HTR-8/SVneo (cell line): ENCODE measurements at places on chromosomes 16 and 17.

DNA sequence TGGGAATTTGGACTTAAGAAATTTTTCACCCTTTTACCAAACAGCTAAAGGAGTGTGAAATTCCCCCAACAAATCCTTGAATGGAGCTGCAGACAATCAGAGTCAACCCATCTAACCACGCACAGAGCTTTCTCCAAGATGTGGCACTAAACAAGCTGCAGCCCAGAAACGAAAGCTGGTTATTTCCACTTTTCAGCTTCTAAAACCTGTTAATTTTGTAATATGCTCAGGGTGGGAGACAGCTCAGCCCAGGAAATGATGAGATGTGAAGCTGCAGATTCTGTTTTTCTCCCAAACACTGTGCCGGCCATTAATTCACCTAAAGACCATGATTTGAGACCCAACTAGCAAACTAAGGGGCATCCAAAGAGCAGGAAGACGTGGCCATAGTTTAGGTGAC is 33.2 kb upstream of the ABR start:
- no peak for DNase-seq

DNA sequence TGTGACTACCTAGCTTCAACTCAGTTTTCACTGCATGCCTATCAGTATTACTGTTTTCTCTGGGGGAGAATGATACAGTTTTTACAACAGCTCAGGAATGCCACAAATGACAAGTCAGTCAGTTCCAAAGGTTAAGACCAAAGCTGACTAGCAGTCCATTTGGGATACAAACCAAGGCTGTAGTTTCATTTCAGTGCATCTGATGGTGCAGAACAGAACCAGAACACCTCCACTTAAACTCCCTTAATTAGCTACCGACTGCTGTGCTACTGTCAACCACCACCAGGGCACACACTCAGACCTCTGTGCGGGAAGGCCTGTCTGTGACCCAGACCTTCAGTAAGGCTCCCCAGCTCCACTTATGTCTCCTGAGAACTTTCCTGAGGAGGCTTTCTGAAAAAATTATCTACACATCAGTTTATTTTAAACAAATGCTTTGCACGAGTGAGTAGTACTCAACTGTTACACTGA is 20.4 kb downstream of the NFE2L1 start:
- DNase-seq: no peak

DNA sequence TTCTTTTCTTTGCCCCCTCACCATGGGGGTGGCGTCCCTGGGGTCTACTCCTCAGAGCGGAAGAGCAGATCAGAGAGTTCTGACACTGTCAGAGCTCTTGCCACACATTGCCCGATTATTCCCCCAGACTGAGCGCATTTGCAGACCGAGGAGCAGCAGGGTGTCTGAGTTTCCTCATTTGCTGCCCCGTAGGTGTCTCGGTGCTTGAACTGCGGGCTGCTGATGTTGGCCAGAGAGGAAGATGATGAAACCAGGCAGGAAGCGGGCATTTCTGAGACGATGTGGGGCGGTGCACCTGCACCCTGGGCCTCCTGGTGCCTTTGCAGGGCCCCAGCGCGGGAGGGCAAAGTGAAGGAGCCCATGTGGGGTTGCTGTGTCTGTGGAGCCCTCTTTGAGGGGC is 55.2 kb downstream of the ARSG start:
- DNase-seq: no peak

GRCh38 chr16:70697594-70698170 is 11.8 kb upstream of the MTSS2 start:
- DNase-seq: no peak

DNA sequence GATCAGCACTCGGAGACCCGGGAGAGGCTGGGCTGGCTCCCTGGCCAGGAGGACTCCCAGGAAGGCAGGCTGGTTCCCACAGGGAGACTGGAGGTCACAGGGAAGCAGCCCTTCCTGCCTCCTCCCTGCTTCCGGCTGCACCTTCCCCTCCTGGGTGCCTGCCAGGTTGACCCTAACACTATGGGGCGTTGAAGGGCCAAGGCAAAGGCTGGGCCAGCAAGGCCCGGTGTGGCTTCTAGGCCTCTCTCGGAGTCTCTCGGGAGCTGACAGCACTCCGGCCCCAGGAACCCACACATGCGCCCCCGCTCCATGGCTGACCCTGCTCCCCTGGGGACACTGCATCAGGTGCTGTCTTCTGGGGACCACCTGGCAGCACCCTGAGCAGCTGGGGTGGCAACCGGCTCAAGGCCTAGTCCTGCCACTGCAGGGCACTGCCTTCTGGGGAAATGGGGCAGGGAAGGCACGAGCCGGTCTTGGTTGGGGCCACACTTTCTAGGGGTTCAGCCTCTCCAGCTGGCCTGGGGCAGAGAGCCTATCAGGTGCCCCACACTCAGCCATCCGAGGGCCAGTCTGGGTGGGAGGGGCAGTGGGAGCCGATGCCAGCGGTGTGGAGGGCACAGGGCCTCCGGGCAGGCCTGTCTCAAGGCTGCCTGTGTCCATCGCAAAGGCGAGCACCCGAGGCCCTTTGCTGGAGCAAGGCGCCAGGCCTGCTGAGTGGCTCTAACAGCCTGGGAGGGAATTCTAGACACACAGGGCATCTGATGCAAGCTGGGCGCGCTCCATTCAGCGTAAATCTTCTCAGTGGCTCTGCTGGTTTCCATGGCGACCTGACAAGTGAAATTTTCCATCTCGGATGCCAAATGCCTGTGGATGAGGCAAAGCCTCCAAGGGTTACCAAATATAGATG is 5.6 kb upstream of the MTSS2 start:
- no peak for DNase-seq

GRCh38 chr16:85579191-85579590 is 33.9 kb upstream of the GSE1 start:
- no peak for DNase-seq

- DNase-seq: no peak
Measured at GRCh38 chr17:50347117-50347893, 1.4 kb downstream of the XYLT2 start.

- no peak for DNase-seq
Measured at GRCh38 chr16:4313563-4314531, 2.0 kb upstream of the GLIS2 start.

GRCh38 chr17:50184611-50185398 is 16.6 kb downstream of the COL1A1 start:
- DNase-seq: no peak

DNA sequence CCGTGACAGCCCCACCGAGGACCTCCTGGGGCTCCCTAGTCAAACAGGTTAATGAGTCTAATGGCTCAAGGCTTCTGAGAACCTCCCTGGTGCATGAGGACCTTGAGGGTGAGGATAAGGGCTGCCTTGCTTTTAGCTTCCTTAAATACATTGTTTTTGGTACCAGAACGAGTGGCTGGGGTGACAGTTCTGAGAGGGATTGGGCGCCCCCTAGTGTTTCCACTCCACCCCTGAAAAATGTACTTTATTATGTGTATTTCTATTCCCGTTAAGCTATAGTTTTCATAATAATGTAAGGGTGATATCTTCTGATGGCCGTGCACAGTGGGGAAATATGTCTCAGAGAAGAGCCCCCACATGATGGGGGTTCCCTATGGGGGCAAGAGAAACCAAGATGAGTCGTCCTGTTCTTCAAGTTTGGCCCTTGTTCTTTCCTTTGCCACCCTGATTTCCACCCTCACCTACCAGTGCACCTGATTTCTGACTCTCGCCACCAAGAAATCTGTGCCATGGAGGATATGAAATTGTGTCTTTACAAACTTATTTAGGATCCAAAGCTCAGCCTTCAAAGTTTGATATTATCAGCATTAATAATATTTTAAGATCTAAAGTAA is 14.5 kb upstream of the VWA3A start:
- peak; percentile 54 for DNase-seq

GRCh38 chr17:17900615-17901520 is 64.1 kb upstream of the SREBF1 start:
- DNase-seq: peak; percentile 96

GRCh38 chr17:10295728-10296343 is 77.0 kb downstream of the MYH13 start:
- DNase-seq: peak; percentile 69

- peak; percentile 19 for DNase-seq
Measured at GRCh38 chr16:12062343-12063003, 85.9 kb downstream of the SNX29 start.

- DNase-seq: no peak
Measured at GRCh38 chr16:28617874-28618273, 8.0 kb upstream of the SULT1A1 start.

DNA sequence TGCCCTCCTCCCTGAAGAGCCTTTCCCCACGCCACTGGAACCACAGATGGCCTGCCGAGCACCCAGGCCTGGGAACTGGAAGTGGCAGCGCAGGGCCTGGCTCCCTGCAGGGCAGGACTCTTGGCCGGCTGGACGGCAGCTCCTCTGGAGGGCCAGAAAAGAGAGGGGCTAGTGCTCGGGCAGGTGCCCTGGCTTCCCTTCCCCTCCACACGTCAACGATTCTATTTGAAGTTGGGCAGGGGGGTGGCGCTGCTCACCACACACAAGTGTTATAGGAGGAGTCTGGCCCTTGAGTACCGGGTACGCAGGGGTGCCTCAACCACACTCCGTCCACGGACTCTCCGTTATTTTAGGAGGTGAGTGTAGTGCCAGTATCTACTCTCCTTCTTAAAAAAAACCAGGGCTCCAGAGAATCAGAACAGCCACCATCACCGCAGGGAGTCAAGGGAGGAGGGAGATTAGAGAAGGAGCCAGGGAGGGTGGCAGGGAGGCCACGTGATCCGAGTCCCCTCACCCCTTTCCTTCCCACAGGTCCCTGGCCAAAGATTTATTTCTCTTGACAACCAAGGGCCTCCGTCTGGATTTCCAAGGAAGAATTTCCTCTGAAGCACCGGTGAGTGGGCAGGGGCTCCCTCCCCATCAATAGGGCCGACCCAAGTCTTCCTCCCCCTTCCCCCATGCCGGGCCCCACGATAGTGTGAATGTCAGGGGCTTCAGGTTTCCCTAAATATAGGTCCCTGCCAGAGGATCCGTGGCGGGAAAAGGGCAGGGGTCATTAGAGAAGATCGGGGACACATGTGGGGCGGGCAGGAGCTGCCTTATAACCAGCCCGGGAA is 1.4 kb upstream of the ALDOA start:
- no peak for DNase-seq

GRCh38 chr17:6388416-6388815 is 46.5 kb downstream of the AIPL1 start:
- no peak for DNase-seq

DNA sequence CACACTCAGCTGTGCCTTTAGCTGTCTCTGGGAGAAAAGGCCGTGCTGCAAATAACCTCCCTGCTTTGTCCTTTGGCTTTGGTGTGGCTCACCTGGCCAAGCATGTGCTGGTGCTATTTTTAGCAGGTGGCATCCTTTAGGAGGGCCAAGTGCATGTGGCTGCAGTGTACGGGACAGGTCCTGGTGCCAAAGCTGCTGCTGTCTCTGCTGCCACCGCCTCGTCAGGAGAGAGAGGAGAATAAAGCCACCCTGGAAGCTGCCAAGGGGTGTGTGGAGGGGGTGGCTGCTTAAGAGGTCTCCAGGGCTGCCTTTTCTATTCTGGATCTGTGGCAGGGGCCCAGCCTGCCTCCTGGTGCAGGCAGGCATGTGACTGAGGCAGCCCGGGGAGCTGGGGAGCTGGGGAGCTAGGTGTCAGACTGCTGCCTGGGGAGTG is 6.2 kb downstream of the AKAP1 start:
- no peak for DNase-seq

DNA sequence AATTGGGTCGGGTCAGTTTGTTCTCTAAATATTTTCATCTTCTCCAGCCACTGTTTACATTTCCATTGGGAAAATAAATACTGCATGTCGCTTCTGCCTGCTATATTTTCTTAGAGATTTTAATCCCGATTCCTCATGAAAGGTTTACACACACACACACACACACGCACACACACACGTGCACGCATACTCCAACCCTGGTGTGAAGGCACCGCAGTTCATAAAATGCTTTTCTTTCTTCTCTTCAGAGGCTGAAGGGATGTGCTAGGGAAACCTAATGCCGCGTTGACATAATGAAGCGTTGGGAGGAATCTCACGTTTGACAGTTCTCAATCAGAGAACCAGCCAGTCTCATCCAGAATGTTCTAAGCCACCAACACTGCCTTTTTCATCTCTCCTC is 222.9 kb upstream of the IRX3 start:
- DNase-seq: no peak

- DNase-seq: no peak
Measured at GRCh38 chr16:72814226-72814625, 233.7 kb downstream of the ZFHX3 start.

- no peak for DNase-seq
Measured at GRCh38 chr17:46859996-46860395, 8.6 kb downstream of the WNT9B start.

GRCh38 chr17:45022655-45023339 is 28.6 kb downstream of the DCAKD start:
- no peak for DNase-seq

- no peak for DNase-seq
Measured at GRCh38 chr17:37124821-37125173, 176.0 kb downstream of the AATF start.
